ENCODE measurements at places on chromosomes 7 and 10.
A peak's percentile ranks its signal among the peaks of the same experiment; 100 is the strongest.

DNA sequence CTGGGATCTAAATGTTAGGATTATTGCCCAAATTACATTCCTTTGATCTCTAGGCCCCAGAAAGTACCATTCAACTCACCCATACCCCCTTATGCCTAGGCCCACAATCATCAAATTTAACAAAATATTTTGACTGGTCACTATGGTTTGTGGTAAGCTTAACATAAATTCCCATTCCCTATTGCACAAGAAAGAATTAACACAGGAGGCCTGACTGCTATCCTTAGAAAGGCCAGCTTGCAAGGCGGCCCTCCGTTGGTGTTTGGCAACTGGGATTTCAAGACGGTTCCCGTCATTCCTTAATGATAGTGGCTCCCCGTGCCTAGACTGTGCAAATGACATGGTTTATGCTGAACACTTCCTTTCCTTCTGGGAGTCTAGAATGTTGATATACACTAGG, 29.6 kb downstream of the ARHGAP21 start:
- no peak for DNase-seq

DNA sequence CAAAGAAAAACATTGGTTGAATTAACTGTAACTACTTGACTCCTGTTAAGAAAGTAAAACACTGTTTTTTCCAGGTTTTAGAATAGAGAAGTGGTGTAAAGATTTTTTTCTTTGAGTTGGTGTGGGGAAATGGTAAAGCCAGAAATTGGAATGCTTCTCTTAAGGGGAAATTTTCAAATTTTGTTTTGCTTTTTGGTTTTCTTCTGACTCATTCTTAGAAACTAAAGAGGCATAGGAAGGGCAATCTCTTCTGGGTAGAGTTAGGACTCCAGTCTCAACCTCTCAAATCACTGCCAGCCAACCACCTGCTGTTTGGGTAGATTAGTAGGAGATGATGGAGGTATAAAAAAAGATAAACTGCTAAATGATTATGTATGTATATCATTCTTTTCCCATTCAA, 47.7 kb upstream of the STRIP2 start:
- DNase-seq, result no peak

- DNase-seq, result peak; percentile 39
These were observed 108.1 kb upstream of the FAM133B start for GRCh38 chr7:92698237-92698841.

DNA sequence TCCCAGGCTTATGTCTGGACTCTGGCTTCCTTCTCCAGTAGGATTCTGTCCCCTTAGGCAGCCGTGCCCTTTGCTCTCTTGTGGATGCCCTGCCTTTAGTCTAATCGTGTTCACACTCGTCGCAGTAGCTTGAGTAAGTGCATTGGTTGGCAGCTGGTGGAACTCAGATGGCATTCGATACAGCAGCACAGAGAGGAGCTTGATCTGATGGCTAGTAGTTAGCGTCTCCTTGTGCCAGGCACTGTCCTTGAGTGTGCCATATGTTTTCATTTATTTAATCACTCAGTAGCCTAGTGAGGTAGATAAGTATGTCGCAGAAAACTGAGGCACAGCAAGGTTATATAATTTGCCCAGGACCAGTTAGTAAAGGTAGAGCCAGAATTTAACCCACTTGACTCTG, 18.2 kb upstream of the PARP12 start:
- no peak for DNase-seq

- no peak for DNase-seq
These were observed 50.2 kb downstream of the SND1 start for GRCh38 chr7:127702052-127702652.

GRCh38 chr7:74452748-74453321, 871 bp upstream of the GTF2IRD1 start:
- DNase-seq, result no peak

GRCh38 chr7:137363683-137364082, 20.1 kb upstream of the PTN start:
- DNase-seq, result no peak

DNA sequence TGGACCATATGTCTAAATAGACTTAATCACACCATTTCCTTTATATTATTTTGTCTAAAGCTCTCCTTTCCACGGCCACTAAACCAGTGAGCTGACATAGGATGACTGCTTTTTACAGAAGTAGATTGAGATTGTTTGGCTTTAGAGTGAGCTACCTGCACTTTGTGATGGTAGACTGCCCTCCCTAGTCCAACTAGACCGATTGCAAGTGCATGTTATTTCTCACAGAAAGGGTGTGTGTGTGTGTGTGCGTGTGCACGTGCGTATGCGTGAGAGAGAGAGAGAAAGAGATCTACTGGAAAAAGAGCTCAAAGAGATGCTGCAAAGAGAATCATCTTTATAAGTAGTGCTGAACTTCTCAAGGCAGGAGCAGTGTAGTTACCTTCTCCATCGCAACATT, 60.7 kb downstream of the VCL start:
- no peak for DNase-seq

GRCh38 chr7:26681819-26682418, 182.5 kb downstream of the SKAP2 start:
- peak; percentile 28 for DNase-seq

- DNase-seq, result no peak
These were observed 143.9 kb downstream of the SH3PXD2A start for GRCh38 chr10:103711351-103711994.

DNA sequence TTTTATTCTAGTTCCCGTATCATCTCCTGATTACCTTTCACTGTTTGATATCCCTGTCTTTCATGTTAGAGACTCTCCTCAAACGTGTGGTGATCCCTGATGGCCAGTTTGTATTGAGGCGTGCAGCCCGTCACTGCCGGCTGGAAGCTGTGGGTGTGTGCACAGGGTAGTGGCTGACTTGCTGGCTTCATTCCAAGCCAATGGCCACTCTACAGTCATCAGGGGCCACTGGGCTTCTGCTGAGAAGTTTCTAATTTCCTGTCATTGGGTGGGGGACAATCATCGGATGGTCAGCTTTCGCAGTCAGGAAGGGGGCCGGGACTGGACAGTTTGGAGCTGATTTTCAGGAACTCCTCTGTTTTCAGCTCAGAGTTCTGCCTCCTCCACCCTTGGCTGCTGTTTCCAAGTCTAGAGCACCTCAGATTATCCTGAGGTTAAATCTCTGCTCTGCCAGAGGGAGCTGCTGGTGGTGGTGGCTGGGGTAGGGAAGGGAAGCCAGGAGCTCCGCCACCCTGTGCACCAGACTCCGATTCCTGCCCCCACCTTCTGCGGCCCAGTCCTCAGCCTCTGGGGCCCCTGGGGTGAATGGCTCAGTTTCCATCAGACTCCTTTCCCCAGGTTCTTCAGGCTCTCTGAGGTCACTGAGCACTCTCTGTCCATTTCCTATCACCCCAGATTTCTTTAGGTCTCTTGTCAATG, 34.9 kb downstream of the BAIAP2L1 start:
- no peak for DNase-seq

DNA sequence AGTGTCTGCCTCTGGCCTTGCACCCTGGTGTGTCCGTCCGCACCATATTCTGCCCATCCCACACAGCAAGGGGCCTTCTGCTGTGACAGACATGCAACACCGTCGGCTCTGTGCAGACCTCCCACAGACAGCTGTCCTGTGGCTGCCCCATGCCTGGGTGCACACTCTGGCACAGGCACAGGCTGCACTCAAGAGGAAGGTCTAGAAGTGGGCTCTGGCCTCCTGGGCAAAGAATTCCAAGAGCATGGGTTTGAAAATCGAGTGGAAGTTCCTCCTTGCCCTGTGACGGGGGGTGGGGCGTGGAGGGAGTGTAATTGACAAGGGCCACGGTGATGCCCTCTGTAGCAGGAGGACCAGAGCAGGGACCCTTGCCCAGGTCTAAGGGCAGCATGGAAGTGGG, 4.3 kb upstream of the LOXL4 start:
- DNase-seq, result no peak

- no peak for DNase-seq
These were observed 48.7 kb downstream of the GPR141 start for GRCh38 chr7:37732253-37732652.

- DNase-seq, result no peak
These were observed 131.9 kb downstream of the KIAA1217 start for GRCh38 chr10:24340883-24341282.

DNA sequence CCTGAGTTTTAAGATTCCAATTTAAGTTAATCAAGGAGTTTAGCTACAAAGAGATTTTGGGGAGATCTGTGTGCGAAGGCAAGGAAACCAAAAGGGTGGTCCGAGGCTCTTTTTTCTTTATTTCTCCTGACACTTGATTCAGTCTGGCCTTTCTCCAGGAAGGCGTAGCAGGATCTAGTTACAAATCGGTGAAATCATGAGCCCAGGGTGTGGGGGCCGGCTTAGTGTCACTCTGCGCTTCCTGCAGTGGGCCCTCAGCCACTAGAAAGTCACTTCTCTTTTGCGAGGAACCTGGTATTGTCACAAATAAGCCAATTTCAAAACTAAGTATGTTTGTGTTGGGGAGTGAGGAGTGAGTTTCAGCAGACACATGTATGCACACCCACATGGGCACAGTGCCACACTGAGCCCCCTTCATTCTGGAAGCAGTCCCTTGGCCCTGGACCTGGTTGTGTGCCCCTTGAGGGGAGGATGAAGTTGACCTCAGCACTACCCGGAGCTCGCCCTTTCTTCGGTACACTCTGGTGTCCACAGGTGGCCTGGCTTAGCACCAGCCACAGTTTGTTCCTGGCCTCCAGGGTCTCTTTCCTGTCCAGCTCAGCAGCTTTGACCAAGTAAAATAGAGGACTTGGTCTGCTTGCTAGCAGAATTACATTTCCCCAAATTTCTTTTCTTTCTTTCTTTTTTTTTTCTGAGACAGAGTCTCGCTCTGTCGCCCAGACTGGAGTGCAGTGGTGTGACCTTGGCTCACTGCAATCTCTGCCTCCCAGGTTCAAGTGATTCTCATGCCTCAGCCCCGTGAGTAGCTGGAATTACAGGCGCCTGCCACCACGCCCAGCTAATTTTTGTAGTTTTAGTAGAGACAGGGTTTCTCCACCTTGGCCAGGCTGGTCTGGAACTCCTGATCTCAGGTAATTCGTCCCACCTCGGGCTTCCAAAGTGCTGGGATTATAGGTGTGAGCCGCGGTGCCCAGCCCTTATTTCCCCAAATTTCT, 84.0 kb upstream of the BTBD16 start:
- no peak for DNase-seq
